ENCODE measurements at places on chromosomes 16 and 17.

- DNase-seq: no peak
Measured at GRCh38 chr16:27703121-27703520, 153.2 kb downstream of the KATNIP start.

GRCh38 chr17:79633154-79633553 lies 22.3 kb upstream of the RBFOX3 start:
- DNase-seq: no peak

GRCh38 chr17:56431736-56432135 lies 161.8 kb upstream of the NOG start:
- DNase-seq: no peak

DNA sequence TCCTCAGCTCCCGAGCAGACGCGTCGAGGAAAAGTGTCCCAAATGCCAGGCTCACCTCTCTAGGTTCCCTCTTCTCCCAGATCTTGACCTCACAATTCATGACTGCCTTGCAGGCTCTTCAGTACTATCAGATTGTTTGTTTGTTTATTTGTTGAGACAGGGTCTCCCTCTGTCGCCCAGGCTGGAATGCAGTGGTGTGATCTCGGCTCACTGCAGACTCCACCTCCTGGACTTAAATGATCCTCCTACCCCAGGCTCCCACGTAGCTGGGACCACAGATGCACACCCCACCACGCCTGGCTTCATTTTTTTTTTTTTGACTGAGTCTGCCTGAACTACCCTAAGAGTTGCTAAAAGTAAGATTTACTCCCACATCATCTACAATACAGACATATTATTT lies 15.9 kb downstream of the TMEM235 start:
- DNase-seq: no peak

- no peak for DNase-seq
Measured at GRCh38 chr16:14961405-14962186, 13.2 kb upstream of the PDXDC1 start.

GRCh38 chr17:55090079-55090492 lies 121.5 kb downstream of the STXBP4 start:
- peak; percentile 3 for DNase-seq
